ENCODE measurements at places on chromosomes 5 and 9. TPM values are rescaled to one million over a fixed set of nuclear protein-coding genes. Genes with fewer than 3 reads are reported as not detected.

Gene CATSPER3
- not detected for total RNA-seq

GRCh38 chr5:124395926-124396325, 350.5 kb downstream of the ZNF608 start:
- no peak for DNase-seq

- no peak for DNase-seq
Measured at GRCh38 chr9:108345826-108346225, 510.0 kb downstream of the ACTL7B start.

- DNase-seq, result no peak
Measured at GRCh38 chr5:14980698-14981097, 109.1 kb upstream of the ANKH start.

DNA sequence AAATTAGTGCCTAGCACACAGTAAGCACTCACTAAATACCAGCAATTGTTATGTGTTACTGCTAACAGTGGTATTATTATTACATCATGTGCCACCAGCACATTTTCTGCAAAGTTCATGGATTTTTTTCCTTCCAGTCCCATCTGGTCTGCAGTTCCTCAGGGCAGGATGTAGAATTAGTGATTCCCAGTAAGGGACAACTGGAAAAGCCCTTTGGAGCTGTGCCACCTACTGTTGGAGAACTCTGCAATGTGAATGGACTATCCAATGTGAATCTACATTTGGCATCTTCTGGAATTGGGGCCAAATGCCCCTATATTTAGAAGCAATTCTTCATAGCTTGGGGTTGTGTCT, 154.0 kb downstream of the CDH6 start:
- no peak for DNase-seq

Gene PIP5K1B
- total RNA-seq, result 2.9 TPM

DNA sequence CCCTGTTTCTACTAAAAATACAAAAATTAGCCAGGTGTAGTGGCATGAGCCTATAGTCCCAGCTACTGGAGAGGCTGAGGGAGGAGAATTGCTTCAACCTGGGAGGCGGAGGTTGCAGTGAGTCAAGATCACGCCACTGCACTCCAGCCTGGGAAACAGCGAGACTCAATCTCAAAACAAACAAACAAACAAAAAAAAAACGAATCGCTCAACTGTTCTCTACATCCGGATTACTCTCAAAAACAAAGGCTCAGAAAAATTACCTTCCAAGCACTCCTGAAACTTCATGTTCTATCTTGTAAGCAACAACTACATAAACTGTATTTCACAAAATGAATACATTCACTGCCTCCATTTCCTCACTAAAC, 14.0 kb downstream of the UBAP2 start:
- no peak for DNase-seq

Measured in vagina (tissue), 2 donors.